ENCODE measurements at places on chromosomes 1 and 21.

DNA sequence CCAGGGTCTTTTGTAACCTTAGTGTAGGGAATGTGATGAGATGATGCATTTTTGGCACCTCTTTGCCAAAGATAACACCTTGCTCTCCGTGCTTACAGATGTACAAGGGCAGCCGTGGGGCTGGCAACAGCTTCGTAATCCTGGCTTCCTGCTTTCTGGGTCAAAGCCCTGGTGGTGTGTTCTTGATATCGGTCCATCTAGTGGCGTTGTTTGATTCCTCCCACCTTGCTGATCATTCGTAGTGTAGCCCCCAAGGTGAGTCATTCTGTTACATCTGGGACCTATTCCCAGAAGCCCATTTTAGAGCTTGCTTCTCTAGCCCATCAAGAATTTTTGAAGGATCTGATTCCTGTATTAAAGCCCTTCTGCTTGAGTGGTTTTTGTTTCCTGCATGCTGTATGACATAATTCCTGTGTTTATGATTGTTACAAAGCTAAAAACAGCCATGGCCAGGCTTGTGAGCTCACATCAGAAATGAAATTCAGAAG is 7.0 kb upstream of the CCT8 start:
- DNase-seq: peak; percentile 5

GRCh38 chr1:3231826-3232225 is 162.8 kb downstream of the PRDM16 start:
- no peak for DNase-seq

DNA sequence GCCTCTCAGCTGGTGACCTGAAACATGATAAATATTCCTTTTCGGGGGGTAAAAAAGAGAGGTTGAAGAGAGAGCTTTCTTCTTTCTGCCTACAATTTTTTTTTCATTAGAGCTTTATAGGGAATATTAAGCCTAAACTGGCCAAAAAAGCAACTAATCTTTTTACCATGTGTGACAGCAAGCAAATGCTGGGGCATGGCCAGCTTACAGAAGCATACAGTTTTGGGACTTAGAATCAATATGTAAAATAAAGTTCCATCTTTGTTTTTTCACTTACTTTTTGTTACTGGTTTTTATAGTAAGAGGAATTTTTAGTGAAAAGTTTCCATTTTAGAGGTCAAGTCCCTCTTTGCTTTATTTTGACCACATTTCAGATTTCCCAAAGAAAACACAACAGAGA is 301.2 kb upstream of the DEPDC1 start:
- DNase-seq: no peak

- DNase-seq: no peak
Measured at GRCh38 chr1:117112047-117112717, 9.4 kb downstream of the TRIM45 start.

- no peak for DNase-seq
Measured at GRCh38 chr1:18649693-18650370, 19.2 kb downstream of the PAX7 start.

GRCh38 chr1:196877964-196878363 is 9.9 kb upstream of the CFHR4 start:
- no peak for DNase-seq

GRCh38 chr1:243846761-243847160 is 3.3 kb downstream of the AKT3 start:
- no peak for DNase-seq

GRCh38 chr1:93805027-93805610 is 73.9 kb downstream of the DNTTIP2 start:
- DNase-seq: no peak

GRCh38 chr1:228120857-228121489 is 11.9 kb upstream of the MRPL55 start:
- DNase-seq: no peak

- DNase-seq: no peak
Measured at GRCh38 chr1:30413606-30414005, 309.8 kb downstream of the MATN1 start.

DNA sequence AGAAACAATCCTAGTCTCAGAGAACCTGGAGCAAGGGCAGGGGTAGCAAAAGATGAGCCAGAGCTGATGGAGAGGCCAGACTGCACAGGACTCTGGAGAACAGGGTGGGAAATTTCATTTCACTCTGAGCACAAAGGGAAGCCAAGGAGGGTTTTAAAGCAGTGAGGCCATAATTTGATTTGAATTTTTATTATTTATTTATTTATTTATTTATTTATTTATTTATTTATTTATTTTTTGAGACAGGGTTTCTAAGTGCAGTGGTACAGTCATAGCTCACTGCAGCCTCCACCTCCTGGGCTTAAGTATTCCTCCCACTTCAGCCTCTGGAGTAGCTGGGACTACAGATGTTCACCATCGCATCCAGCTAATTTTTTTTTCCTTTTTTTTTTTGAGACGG is 45.1 kb downstream of the MT1HL1 start:
- DNase-seq: no peak

- DNase-seq: no peak
Measured at GRCh38 chr1:97350662-97351061, 570.2 kb downstream of the DPYD start.

DNA sequence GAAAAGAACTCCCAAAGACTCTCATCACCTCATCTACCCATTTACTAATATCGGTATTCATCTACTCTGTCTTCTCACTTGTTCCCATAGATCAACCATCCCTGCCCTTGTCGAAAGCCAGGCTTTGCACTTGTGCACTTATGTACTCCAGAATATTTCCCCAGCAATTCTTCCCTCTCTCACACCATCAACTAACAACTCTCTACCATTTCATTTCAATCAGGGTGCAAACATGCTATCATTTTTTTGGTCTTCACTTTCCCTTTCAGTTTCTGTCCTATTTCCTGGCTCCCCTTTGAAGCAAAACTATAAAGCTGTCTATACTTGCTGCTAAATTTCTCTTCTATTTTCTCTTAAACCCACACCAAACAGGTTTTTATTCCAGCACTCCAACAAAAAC is 6.7 kb downstream of the C1orf105 start:
- no peak for DNase-seq

GRCh38 chr1:234593771-234594504 is 16.0 kb downstream of the IRF2BP2 start:
- DNase-seq: no peak

DNA sequence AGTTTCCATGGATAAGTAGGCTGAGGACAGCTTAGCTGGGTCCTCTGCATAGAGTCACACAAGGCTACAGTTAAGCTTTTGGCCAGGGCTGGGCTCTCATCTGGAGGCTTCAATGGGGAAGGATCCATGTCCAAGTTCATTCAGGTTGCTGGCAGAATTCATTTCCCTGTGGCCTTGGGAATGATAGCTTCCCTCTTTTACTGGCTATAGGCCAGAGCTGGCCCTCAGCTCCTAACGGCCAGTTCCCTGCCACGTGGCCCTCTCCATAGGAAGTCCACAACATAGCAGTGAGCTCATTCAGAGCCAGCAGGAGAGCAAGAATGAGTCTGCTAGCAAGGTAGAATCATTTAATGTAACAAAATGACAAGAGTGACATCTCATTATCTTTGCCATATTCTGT is 15.1 kb upstream of the PODN start:
- no peak for DNase-seq

DNA sequence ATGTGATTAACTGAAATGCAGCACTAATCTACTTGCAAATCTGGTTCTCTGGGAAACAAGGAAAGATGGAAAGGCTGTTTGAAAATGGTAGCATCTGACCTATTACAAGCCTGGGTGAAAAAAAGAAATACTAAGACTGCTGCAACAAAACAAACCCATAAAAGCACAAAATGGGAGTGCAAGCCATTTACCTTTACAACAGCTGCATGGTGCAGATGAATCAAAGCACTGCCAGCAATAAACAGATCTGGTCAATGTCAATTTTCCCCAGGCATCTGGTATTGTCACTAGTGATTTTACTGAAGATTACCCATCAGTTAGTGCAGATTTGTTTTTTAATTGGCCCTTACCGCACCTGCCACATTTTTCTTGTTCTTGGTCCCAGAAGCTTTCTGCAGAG is 1341.7 kb downstream of the PLA2G4A start:
- DNase-seq: no peak

GRCh38 chr1:28161751-28162150 is 14.7 kb downstream of the PTAFR start:
- no peak for DNase-seq

DNA sequence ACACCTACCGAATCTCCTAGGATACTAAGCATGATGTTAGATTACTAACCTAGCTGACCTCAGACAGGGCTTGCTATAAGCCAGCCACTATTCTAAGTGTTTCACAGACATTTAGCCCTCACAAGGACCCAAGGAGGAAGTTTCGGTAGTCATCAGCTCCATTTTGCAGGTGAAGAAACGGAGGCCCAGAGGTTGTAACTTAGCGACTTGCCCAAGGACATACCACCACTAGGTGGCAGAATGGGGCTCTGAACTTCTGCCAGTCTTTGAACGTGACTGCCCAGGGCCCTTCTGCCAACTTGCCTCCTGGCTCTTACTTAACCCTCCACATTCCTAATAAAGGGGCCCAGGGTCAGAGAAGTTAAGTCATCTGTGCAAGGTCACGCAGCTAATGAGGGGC is 283.5 kb downstream of the C1orf94 start:
- DNase-seq: peak; percentile 7

DNA sequence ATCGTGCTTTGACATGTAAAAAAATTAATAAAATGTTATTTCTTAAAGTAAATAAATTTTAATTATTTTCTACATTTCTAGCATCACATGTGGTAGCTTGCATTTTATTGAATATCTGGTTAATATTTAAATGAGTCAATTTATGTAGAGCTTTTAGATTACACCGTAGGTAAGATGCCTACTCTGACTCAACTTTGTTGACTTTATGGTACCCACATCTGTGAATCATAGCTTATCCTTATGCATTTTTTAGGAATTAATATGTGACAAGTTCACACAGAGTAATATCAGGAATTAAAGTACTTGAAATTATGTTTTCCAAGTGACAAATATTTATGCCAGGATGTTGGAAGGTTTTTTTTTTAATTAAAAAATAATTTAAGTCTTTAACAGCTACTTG is 120.7 kb downstream of the LEPR start:
- no peak for DNase-seq

- no peak for DNase-seq
Measured at GRCh38 chr1:21205416-21205815, 28.7 kb upstream of the EIF4G3 start.

DNA sequence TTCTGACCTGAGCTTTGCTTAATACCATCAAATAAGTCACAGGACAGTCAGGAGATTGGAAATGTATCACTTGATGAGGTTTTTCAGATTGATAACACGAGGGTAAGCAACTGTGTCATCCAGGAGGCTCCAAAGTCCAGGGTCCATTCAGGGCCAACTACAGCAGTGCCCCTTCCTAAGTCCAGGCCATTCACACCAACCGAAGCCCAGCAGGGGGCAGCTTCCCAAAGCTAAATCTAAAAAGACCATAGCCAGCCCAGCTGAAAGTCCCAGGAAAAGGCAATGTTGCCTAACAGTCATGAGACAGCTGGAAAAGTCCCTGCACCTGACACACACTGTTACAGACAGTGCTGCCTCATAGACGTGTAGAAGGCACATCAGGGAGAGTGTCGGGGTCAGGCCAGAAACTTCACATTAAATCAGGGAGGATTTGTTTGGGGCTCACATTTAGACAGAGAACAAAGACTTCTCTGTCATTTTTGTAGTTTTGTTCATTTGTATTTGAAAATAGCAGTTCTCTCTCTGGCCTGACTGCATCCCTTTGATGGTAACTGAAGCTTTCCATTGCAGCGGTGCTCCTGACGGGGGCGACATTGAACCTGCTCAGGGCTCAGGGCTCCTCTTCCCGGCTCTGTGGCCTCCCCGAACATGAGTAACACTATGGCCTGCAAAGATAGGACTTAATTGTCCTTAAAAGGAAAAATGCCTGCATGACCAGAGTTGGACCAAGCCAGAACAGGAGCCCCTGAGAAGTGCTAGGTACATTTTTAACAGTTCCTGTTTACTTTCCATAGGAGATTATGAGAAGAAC is 200.4 kb downstream of the NRIP1 start:
- no peak for DNase-seq

GRCh38 chr21:38936240-38936639 is 130.5 kb downstream of the ETS2 start:
- DNase-seq: no peak

DNA sequence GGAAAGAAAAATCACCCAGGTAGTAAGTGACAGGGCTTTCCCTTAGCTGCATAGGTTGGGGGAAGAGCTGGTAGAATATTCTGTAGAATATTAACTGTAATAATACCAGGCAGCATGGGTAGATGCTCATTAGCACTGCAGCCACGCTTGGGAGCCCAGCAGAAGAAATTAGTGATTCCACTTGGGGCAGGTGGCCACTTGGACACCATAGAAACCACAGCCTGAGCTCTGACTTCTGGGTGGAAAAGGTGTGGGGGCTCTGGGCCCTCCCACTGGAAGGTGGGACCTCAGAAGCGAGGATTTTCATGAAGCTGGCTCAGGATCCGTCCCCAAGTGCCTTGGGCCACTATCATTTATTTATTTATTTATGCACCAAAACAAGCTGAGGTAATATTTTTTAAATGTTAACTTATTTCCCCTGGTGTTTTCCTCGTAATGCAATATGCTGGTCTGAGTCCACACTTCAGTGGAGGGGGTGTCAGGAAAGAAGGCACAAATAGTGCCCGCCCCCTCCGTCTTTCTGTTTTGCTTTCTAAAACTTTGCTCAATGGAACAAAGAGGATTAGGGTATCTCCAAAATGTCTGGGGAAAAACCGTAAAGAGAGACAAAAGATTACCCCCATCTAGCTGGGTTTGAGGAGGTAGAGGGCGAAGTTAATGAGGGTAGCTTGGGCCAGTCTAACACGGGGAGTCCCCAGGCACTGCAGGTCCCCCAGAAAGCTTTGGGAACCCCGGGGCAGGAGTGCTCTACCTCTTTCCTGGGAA is 75.2 kb upstream of the GADD45A start:
- no peak for DNase-seq
